ENCODE measurements at places on chromosomes 11 and 22.
A peak's percentile ranks its signal among the peaks of the same experiment; 100 is the strongest.

DNA sequence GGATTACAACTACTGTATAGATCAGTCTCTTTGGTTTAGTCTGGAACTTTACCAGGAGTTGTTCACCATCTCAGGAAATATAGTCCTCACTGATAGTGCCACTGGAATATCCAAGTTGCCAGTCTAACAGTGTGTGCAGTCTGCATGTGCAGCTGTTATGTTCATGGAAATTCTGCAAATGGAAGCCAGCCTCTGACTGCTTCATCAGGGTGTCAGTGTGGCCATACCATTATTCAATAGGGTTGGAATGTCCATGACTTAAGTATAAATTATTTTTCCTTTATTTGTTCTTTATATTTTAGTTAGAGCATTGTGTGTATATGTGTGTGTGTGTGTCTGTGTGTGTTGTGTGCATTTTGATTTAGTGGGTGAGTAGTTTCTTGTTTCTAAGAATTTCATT is 51.8 kb downstream of the C11orf96 start:
- no peaks in the 10 kb centered on the region for H3K36me3 ChIP-seq
- H3K4me3 ChIP-seq = no peak overlapping the region
- no peaks in the 10 kb centered on the region for H3K27me3 ChIP-seq
- DNase-seq = no peak

DNA sequence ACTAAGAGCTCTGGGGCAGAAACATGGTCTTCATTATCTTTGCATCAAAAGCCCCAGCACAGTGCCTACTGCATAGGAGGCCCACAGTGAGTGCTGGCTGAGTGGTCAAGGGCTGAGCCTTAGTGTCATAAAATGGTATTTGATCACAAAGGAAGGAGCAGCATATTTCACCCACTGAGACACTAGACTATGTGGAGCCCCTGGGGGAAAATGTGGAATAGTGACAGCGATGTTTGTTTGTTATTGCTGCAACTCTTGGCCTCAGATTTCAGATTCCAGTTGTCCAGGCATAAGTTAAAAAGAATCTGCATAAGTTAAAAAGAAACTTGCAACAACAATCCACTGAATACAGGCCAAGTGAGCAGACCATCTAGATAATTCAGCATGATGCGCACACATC is 7.0 kb downstream of the KIRREL3 start:
- no peak for DNase-seq
- H3K4me1 ChIP-seq = no peaks in the 10 kb centered on the region
- no peaks in the 10 kb centered on the region for H3K36me3 ChIP-seq
- H3K4me3 ChIP-seq = no peak overlapping the region

DNA sequence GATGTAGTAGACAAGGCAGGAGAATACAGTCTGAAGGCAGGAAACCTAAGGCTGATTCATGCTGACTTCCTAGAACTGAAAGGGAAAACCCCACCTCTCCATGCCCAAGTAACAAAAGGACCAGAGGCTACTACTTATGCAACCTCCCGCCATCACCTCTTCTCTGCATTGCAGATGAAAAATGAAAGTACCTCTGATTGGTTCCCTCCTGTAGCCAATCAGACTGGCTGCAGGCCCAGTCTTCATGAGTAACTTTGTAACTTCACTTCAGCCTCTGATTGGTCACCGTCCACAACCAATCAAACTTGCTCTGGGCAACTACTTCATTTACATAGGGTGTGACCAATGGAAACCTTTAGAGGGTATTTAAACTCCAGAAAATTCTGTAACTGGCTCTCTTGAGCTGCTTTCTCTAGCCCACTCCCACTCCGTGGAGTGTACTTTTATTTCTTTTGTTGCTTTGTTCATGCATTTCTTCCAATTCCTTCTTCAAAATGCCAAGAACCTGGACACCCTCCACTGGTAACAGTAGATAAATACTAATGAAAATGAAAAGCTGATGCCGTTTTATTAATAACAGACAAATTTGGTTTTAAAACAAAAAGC is 5.2 kb upstream of the MAP6 start:
- no peak overlapping the region for H3K27ac ChIP-seq
- H3K27me3 ChIP-seq = peaks cover 6% of the 10 kb centered on the region
- H3K4me3 ChIP-seq = no peak overlapping the region
- no peak for DNase-seq
- H3K4me1 ChIP-seq = no peaks in the 10 kb centered on the region
- H3K36me3 ChIP-seq = no peaks in the 10 kb centered on the region

DNA sequence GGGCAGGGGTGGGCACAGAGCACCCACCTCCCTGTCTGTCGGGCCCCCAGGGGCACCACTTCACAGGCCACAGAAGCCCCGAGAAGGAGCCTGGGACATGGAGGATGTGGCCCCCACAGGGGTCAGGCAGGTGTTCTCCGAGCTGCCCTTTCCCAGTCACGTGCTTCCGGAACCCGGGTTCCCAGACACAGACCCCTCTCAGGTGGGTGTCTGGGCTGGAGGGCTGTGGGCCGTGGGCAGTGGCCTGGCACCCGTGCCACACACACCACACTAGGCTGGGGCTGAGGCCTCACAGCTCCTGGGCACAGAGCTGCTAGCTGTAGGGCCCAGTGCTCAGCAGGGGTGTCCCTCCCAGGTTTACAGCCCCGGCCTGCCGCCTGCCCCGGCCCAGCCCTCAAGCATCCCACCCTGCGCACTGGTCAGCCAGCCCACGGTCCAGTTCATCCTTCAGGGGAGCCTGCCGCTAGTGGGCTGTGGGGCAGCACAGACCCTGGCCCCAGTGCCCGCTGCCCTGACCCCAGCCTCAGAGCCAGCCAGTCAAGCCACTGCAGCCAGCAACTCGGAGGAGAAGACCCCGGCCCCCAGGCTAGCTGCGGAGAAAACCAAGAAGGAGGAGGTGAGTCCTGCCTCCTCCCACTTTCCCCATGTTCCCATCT is 5.5 kb downstream of the IRF7 start:
- H3K36me3 ChIP-seq = no peaks in the 10 kb centered on the region
- peak overlapping the region; percentile 28 for H3K27ac ChIP-seq
- DNase-seq = no peak
- peaks cover 8% of the 10 kb centered on the region for H3K4me1 ChIP-seq

GRCh38 chr22:33073989-33074418 is 15.8 kb upstream of the SYN3 start:
- no peaks in the 10 kb centered on the region for H3K27me3 ChIP-seq
- H3K36me3 ChIP-seq = no peaks in the 10 kb centered on the region
- H3K4me3 ChIP-seq = no peak overlapping the region
- H3K4me1 ChIP-seq = no peaks in the 10 kb centered on the region
- no peak overlapping the region for H3K27ac ChIP-seq

GRCh38 chr11:8008212-8008611 is 21.1 kb downstream of the EIF3F start:
- H3K4me1 ChIP-seq = no peaks in the 10 kb centered on the region
- no peak overlapping the region for H3K27ac ChIP-seq
- H3K4me3 ChIP-seq = no peak overlapping the region
- H3K36me3 ChIP-seq = no peaks in the 10 kb centered on the region
- DNase-seq = no peak

DNA sequence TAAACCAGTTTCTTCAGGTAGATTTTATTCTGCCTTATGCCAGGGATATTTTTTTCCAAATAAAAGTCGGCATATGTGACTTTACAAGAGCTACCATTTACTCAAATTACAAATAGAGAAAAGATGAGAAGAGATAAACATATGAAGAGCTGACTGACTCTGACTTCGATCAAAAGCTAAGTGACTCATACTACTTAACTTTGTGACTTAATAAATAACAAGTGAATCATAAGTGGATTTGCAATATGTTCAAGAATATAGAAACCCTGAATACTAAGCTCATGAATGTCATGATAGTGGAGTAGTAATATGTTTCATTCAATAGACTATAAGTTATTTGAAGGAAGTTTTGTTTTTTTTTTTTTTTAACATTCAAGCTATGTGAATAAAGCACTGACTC is 130.5 kb upstream of the ANO3 start:
- no peak overlapping the region for H3K4me3 ChIP-seq
- no peak overlapping the region for H3K27ac ChIP-seq

- no peak overlapping the region for H3K27ac ChIP-seq
- no peaks in the 10 kb centered on the region for H3K36me3 ChIP-seq
- no peaks in the 10 kb centered on the region for H3K4me1 ChIP-seq
- H3K27me3 ChIP-seq = no peaks in the 10 kb centered on the region
- no peak overlapping the region for H3K4me3 ChIP-seq
- DNase-seq = no peak
These were observed 69.3 kb downstream of the LRP5 start for GRCh38 chr11:68381716-68382115.

DNA sequence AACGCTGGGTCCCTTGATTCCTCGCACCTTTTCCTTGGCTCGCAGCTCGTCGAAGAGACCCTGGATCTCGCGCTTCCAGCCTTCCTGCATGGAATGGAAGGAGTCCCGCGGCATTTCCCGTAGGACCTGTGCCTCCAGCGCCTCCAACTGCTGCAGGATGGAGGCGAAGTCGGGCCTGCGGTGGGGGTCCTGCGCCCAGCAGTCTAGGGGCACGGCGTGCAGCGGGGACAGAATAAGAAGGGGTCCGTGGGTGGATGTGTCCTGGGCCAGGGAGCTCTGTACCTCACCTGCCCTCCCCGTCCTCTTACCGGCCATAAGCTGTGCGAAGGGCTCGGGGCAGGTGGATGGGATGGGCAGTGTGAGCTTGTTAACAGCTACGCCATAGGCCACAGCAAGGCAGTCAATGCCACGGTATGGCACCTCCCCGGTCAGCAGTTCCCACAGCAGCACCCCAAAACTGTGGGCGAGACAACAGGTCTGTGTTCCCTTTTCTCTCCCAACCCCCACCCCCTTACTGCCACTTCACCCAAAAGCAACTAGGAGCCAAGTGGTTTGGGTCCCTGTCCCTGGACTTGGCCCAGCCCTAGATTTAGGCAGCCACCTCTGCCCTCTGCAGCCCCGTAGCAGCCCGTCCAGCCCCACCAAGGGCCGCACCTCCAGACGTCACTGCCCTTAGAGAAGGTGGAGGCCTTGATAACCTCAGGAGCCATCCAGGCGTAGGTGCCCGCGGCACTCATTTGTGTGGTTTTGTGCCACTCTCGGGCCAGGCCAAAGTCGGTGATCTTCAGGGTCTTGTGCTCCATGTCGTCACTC is 6.2 kb downstream of the MAP3K11 start:
- no peak overlapping the region for H3K4me3 ChIP-seq
- H3K36me3 ChIP-seq = peaks cover 77% of the 10 kb centered on the region
- no peak for DNase-seq
- H3K4me1 ChIP-seq = peaks cover 37% of the 10 kb centered on the region
- H3K27me3 ChIP-seq = no peaks in the 10 kb centered on the region
- no peak overlapping the region for H3K27ac ChIP-seq

DNA sequence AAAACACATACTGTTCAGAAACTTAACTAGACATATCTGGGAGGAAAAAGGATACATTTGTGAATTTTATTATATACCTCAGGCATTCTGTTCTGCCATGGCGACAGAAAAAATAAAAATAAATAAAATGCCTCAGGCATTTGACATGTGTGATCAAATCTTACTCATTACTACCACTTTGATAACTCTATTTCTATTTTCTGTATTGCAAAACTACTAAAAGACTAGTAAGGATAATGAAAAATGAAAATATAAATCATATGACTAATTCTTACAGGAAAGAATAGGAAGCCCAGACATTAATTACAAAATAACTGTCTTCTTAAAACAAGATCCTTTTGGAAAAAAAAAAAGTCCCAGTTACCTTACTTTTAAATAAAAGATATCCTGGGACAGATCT is 5.3 kb downstream of the PICALM start:
- H3K4me1 ChIP-seq = peaks cover 53% of the 10 kb centered on the region
- H3K27me3 ChIP-seq = no peaks in the 10 kb centered on the region
- DNase-seq = no peak
- no peak overlapping the region for H3K4me3 ChIP-seq
- H3K27ac ChIP-seq = peak overlapping the region; percentile 30
- no peaks in the 10 kb centered on the region for H3K36me3 ChIP-seq

All from naive thymus-derived CD4-positive, alpha-beta T cell (primary cell).